ENCODE measurements at places on chromosomes 5 and 9.

DNA sequence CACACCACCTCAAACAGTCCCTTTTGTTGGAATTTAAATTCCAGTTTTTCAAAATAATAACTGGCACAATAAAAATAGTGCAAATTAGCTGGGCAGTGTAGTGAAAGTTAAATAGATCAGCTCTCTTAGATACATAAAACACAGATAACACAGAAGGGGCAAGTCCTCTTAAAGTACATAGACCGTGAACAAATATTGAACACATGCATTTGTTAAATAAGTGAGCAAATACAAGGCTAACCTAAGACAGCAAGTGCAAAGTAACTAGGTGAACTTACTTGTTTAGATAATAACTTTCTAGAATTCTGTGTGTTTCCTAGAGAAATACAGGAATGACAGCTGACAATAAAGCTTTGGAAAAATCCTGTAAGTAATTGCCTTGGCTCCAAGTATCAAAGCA lies 280.1 kb downstream of the DOCK8 start:
- no peak for DNase-seq

- peak; percentile 55 for DNase-seq
These were observed 92.4 kb downstream of the ARL15 start for GRCh38 chr5:54217826-54218503.

- no peak for DNase-seq
These were observed 150.4 kb downstream of the GABRB2 start for GRCh38 chr5:161396171-161396570.

- DNase-seq = no peak
These were observed 208.5 kb downstream of the PARP8 start for GRCh38 chr5:50875002-50875344.

DNA sequence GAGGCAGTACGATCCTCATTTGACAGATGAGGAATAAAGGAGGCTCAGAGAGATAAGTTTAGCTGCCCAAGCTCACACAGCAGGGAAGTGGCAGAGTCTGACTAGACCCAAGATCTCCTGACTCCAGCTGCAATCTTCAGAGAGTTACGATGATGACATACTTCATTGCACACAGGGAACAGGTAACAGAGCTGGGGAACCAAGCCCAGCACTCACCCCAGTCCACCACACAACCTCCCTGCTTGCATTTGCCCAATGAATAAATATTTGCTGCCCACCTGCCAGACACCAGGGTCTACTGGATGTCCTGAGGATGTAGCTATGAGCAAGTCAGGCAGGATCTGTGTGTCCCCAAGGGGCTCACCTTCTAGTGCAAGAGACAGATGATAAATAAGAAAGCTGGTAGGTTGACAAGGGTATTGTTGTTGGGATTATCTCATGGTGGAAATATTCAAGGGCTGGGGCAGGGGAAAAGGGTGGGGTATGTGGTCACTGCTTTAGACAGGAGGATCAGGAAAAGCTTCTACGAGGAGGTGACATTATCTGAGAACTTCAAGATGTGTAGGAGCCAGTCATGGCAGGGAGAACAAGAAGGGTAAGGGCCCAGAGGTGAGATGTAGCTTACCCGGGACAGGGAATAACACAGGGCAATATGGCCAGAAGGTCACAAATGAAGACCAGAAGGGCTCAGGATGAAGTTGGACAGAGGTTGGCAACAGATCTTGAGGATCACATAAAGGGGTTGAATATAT lies 28.6 kb upstream of the CPEB4 start:
- DNase-seq = no peak

- DNase-seq = no peak
These were observed 307.3 kb downstream of the FBXL7 start for GRCh38 chr5:15807248-15807647.

- no peak for DNase-seq
These were observed 8.9 kb downstream of the PLK2 start for GRCh38 chr5:58450811-58451629.

- DNase-seq = no peak
These were observed 88.5 kb upstream of the NR5A1 start for GRCh38 chr9:124595743-124596142.

GRCh38 chr9:4464911-4465513 lies 25.3 kb upstream of the SLC1A1 start:
- DNase-seq = no peak

DNA sequence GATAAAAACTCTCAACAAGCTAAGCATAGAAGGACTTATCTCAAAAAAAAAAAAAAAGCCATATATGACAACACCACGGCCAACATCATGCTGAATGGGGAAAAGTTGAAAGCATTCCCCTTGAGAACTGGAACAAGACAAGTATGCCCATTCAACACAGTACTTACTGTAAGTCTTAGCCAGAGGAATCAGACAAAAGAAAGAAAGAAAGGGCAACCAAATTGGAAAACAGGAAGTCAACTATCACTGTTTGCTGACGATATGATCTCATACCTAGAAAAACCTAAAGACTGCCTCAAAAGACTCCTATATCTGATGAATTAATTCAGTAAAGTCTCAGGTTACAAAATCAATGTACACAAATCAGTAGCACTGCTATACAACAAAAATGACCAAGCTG lies 24.6 kb upstream of the PTGER4 start:
- no peak for DNase-seq

- DNase-seq = no peak
These were observed 104.6 kb upstream of the BOD1 start for GRCh38 chr5:173720953-173721600.

GRCh38 chr9:106403081-106403480 lies 459.9 kb upstream of the ZNF462 start:
- no peak for DNase-seq

Data from NCI-H774 (cell line).